DMS 273 treated with DMSO at 0.1 percent for 48 hours (cell line): ENCODE measurements at places on chromosomes 1 and 21.

GRCh38 chr1:201329286-201329685 is 46.0 kb downstream of the PKP1 start:
- no peak for DNase-seq

- DNase-seq = no peak
Observed at GRCh38 chr1:12610305-12610935, 7.6 kb downstream of the DHRS3 start.

GRCh38 chr1:61343734-61344420 is 261.5 kb downstream of the NFIA start:
- DNase-seq = no peak

- no peak for DNase-seq
Observed at GRCh38 chr1:224643653-224644052, 27.5 kb downstream of the CNIH3 start.

DNA sequence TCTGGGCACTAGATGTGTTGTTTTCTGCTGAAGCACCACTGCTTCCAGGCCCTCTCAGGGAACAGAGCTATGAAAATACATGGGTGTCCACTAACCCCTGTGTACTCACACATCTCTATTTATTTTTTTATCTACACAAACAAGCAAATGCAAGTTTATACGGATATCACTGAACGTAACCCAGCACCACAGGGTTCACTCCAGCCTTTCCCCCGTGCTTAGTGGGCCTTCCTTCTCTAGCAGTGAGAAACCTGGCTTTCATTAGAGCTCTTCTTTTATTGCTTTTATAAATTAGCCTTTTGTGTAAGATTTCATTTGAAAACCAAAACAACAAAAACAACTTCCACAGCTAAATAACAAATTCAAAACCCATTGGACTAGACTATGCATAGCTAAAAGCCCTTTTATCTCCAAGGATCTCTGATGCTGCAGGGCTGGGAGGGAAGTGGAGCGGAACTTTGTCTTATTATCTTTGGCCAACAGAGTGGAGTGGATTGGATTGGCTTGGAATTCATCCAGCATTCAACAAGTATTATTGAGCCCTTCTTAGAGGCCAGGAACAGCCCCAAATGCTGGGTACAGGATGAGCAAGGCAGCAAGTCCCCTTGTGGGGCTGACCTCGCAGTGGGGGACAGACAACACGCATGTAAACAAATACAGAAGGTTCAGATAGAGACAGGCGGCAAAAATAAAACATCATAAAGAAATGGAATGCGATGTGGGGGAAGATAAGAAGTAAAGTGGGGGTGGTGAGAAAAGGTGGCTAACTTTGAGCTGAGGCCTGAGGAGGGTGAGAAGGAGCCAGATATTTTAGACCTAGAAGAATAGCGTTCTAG is 371.8 kb upstream of the POU3F1 start:
- no peak for DNase-seq

DNA sequence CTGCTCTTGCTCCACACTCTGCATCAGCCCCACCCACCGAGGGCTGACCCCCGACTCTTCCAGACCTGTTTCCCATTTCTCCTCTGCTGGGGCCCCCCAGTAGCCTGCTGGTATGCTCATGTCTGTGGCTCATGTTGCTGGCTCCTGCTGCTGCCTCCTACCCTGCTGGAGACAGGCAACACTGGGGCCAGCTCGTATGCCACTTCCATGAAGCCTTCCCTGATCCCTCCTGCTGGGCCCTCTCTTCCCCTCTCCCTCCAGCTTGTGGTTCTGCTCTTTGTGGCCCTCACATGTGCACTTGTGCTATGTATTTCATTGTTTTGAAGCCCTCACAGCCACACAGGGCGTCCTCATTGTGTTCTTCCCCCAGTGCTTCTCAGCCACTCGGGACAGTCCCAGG is 40.5 kb downstream of the CNN3 start:
- DNase-seq = no peak
